NCI-H2081 treated with DMSO at 0.1 percent for 48 hours (cell line): ENCODE measurements at places on chromosomes 11 and 22.

DNA sequence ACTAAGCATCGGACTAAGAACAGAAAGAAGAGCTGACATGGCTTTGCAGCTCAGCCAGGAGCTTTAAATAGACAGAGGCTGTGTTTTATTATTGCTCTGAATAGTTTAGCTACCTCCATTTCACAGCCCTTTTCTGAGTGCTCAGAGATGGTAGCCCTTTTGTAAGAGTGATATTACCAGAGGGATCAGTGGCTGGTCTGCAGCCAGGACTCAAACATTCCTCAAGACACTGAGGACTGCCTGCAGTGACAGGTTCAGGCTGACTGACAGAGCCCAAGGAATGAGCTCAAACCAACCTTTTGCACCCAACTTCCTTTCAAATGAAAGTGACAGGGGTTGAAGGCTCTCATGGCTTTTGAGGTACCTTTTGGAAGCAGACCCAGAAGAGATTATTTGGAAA is 189.0 kb downstream of the DDX10 start:
- DNase-seq = no peak

DNA sequence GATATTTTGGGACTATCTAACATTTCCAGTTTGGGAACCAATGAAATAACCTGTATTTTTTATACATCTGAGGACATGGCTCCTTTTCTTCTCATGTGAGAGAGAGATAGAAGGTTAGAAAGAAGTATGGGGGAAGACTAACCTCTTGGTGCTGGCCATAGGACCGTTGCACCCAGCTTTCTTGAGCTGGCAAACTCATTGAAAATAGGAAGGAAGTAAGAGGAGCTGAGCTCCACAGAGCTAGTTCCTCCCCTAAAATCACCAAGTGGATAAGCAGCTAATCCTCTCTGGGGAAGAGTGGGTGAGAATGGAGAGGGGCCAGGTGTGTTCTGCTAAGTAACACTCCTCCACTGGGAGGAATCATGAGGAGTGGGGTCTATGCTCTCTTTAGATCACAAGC is 387.4 kb upstream of the CADM1 start:
- no peak for DNase-seq

- no peak for DNase-seq
Observed at GRCh38 chr22:33873666-33874065, 46.6 kb downstream of the LARGE1 start.

DNA sequence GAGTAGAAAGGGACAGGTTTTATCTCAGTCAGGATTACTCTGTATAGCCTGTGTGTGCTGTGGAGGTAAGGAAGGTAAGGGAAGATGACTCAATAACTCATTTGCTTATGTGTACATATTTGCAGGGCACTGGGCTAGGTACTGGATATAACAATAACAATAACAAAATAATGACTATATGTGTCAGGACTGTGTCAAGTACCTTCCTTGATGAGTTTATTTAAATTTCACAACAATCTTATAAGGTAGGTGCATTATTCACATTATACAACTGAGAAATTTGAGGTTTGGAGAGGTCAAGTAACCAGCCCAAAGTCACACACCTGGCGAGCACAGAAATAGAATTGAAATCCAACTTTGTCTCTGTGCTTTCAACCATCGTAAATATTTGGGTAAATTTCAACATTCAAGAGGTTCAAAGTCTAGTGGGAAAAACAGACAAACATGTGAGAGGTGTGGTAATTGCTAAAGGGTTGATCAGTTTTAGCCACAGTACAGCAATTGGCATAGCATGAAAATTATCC is 131.8 kb downstream of the APIP start:
- no peak for DNase-seq

DNA sequence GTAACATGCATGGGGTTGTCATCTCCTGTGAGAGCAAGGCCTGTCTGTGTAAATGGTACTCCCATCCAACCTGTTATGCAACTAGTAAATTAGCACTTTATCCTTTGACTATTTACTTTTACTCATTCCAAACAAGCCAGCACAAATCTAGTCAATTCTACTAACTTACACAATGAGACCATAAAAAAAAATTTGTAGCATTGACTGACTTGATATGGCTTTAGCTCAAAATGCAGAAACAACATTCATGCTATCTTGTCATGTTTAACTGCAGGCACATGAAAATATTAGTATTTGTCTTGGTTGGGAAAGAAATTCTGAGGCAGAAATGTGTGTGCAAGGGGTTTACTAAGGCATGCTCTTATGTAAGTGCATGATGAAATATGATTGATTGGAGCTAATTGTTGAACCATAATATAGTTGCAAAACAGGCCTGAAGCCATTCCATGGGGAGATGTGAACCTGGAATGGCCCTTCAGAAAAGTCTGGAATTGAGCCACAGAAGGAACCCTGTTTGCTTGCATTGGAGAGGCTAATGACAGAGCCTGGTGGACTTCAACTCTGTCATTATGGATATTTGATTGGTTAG is 2.5 kb downstream of the SLC22A25 start:
- DNase-seq = no peak

- no peak for DNase-seq
Observed at GRCh38 chr11:30550022-30550542, 36.1 kb downstream of the MPPED2 start.
